ENCODE measurements at places on chromosomes 13 and 19.

- no peak overlapping the region for H3K4me3 ChIP-seq
- H3K27ac ChIP-seq: no peak overlapping the region
- no peaks in the 10 kb centered on the region for H3K36me3 ChIP-seq
- no peak for DNase-seq
These were observed 286.3 kb downstream of the TBC1D4 start for GRCh38 chr13:75195495-75196146.

- peaks cover 4% of the 10 kb centered on the region for H3K36me3 ChIP-seq
- no peak overlapping the region for H3K27ac ChIP-seq
- H3K27me3 ChIP-seq: no peaks in the 10 kb centered on the region
- H3K4me1 ChIP-seq: peaks cover under 1% of the 10 kb centered on the region
- DNase-seq: no peak
These were observed 15.2 kb upstream of the EFNB2 start for GRCh38 chr13:106550570-106551135.

- H3K4me1 ChIP-seq: no peaks in the 10 kb centered on the region
- no peak for DNase-seq
- peaks cover 24% of the 10 kb centered on the region for H3K27me3 ChIP-seq
- no peak overlapping the region for H3K4me3 ChIP-seq
These were observed 3.8 kb downstream of the ATP12A start for GRCh38 chr13:24683838-24684599.

DNA sequence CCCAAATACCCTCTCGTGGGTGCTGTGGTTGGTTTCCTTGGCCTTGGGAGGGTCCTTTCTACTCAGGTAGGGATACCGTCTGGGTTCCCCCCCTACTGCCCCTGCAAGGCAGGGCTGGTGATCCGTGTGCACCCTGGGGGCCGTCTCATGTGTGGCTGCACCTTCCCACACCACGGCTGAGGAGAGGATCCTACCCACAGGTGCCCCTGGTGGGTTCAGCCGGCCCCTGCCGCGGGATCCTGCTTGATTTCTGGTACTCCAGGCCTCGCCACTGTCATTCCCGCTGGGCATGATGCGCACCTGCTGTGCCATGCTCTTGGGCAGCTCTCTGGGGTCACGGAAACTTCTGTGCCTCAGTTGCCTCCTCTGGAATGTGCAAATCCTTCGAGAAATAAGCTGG is 30.8 kb downstream of the EFNA2 start:
- H3K36me3 ChIP-seq: no peaks in the 10 kb centered on the region
- no peak for DNase-seq
- H3K27me3 ChIP-seq: peaks cover 19% of the 10 kb centered on the region
- no peaks in the 10 kb centered on the region for H3K4me1 ChIP-seq
- H3K27ac ChIP-seq: no peak overlapping the region

All from fibroblast of lung (primary cell).